ENCODE measurements at places on chromosomes 13 and 19.
A peak's percentile ranks its signal among the peaks of the same experiment; 100 is the strongest.

GRCh38 chr13:50494138-50494537, 349.4 kb downstream of the DLEU7 start:
- DNase-seq, result no peak

DNA sequence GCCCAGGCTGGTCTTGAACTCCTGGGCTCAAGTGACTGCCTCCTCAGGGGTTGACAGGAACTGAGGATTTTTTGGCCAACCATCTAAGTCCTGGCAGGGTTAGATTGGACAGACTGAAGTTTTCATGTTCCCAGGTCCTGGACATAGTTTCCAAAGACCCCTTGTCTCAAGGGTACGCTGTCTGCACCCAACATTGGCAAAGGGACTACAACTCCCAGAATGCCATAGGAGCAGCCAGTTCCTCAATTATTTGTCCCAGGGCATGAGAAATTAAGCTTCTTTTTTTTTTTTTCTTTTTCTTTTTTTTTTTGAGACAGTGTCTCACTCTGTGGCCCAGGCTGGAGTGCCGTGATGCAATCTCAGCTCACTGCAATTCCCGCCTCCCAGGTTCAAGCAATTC, 6.9 kb downstream of the GYS1 start:
- DNase-seq, result no peak

- DNase-seq, result no peak
These were observed 239.4 kb downstream of the TEX29 start for GRCh38 chr13:111559612-111560403.

- peak; percentile 80 for DNase-seq
These were observed 23.7 kb upstream of the GPR18 start for GRCh38 chr13:99281811-99282263.

GRCh38 chr13:110593430-110594130, 21.8 kb upstream of the NAXD start:
- peak; percentile 21 for DNase-seq

DNA sequence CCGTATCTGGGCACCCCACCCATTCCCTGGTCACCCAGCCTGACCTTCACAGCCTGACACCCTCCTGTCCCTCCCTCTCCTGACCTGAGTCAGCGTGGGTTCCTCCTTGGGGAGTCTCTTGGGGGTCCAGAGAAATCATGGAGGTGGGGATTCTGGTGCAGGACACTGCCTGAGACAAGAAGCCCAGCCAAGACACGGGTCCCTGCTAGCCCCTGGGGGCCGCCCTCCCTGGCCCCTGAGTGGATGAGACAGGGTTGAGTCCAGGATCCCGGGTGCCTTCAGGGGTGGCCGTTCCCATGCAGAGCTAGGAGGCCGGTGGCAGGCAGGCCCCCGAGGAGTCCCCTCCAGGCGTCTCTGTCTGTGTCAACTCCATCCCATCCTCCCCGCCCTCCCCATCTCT, 1.6 kb downstream of the MAP2K7 start:
- DNase-seq, result no peak

- no peak for DNase-seq
These were observed 94.6 kb downstream of the KL start for GRCh38 chr13:33110713-33111413.

DNA sequence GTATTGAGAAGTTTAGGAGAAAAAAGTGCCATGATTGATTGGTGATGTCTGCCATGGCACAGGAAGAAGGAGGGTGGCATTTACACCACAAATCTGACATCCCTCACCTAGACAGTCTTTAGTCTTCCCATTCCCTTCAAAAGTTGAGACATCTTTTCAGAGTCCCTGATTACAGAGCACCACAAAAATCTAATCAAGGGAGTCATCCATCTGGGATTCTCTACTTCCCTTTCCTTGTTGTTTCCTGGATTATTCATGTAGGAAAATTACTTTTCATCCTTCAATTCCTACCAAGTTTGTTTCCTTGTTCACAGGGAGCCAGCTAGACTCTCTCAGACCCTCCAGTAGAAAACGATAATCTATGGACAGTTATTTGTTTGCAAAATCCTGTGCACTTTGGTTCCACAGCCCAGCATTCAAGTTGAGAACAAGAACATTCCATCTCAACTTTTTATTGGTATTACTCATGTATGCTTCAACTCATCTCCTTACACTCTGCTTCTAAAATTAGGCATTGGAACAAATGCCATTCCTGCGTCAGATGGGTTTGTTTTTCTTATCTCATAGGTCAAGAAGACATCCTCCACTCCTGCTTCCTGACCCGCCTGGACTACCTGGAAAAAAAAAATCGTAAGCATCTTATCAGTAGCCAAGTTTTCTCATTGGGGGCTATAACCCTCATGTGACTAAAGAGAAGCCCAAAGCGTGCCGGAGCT, 259.9 kb downstream of the FOXO1 start:
- DNase-seq, result no peak

GRCh38 chr19:42108527-42109389, 23.5 kb downstream of the POU2F2 start:
- DNase-seq, result peak; percentile 97

DNA sequence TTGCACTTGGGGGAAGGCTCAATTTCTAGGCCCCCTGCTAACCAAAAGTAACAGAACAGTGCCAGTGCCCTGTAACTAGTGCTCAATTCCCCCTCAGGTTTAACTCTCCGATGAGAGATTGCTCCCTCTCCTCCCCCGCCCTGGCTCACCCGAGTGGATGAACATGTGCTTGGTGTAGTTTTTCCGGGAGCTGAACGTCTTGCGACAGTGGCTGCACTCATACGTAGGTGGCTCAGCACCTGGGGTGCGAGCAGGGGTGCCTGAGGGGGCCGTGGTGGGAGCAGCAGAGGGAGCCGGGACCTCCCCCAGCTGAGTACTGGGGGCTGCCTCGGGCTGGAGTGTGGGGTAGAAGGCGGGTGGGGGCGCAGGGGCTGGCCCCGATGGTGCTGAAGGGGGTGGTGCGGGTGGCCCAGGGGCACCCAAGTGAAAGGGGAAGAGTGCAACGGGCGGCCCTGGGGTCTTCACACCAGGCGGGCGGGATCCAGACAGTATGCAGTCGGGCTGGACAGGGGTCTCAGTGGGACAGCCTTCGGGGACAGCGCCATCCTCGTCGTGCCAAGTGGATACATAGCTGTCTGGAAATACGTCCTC, 3.3 kb downstream of the ZBTB45 start:
- no peak for DNase-seq

- DNase-seq, result no peak
These were observed 1.6 kb downstream of the ZNF649 start for GRCh38 chr19:51903192-51903591.

DNA sequence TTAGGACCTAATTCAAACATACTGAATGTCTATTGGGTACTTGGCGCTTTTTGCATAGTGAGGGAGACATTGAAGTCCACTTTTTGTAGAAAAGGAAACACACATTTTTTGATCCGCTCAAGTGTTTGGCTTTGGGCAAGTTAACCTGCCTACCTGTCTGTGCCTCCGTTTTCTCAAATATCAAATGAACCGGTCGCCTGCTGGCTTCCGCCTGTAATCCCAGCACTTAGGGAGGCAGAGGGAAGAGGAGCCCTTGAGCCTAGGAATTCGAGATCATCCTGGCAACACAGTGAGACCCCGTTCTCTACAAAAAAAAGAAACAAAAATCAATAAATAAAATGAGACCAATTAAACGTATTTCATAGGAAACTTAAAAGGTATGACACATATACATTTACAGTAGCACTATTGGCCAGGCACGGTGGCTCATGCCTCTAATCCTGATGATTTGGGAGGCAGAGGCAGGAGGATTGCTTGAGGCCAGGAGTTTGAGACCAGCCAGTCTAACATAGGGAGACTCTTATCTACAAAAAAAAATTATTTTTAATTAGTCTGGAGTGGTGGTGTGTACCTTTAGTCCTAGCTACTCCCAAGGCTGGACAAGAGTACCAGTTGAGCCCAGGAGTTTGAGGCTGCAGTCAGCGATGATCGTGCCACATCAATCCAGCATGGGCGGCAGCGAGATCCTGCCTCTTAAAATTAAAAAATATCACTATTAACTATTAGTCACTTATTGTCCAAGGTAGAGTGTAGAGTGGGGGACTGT, 1.3 kb downstream of the RAD23A start:
- no peak for DNase-seq

- no peak for DNase-seq
These were observed 96.9 kb downstream of the NBEA start for GRCh38 chr13:35039012-35039411.

DNA sequence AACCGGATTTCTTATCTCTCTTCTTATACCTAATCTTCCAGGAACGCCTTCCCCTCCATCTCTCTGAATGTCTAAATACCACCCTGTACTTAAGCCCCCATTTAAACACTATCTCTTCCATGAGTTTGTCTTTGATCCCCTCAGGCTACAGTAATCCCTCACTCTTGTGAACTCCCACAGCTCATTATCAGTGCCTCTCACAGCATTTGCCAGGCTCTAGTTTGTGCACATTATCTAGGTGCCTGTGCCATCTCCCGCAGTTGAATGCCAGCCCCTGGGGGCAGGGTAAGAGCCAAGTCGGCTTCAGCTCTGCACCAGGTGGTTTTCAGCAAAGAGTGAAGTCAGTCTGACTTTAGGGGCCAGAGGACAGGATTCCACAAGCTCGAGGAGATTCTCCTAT, 71.4 kb downstream of the FREM2 start:
- DNase-seq, result no peak

DNA sequence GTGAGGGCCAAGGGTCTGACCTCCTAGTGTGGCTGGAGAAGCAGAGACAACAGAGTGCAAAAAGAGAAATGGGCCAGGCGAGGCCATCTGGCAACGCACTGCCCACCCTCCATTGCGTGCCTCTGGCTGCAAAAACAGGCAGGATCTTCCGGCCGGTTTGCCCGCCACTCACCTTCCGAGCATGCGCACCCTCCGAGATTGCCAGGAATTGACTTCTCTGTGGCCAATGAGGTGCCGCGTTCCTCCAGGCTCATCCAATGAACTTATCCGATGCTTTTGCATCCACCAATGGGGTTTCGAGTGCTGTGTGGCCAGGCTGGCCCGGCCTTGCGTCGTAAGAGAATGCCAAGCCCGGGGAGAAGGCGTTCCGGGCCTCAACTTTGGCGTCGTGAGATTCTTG, at the start of gene TEX101:
Gene TEX101 (plus strand): TSS at position 337 of the 400 bp plus-strand sequence. CDS start 1,030 bp downstream, outside the sequence.
- DNase-seq, result no peak

GRCh38 chr19:45045671-45046353, 7.0 kb downstream of the CLASRP start:
- no peak for DNase-seq

DNA sequence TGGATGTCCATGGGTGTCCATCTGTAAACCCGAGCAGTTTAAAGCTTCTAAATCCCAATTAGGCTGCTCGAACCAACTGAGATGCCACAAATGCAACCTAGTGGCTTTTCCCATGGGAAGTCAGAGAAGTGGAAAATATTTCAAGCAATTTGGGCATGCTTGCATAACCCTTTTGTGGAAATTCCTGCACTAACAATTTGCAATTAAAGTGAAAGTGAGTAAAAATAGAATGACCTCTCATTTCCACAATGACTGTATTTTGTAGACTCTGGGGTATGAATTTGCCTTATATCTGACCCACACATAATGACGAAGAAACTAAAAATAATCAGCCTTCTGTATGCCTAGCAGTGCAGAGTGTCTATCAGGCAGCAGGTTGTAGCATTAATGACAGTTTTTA, 91.8 kb upstream of the TSC22D1 start:
- DNase-seq, result no peak
